ENCODE measurements at places on chromosomes 7 and 10.
A peak's percentile ranks its signal among the peaks of the same experiment; 100 is the strongest.

- peaks cover 11% of the 10 kb centered on the region for H3K36me3 ChIP-seq
- H3K4me1 ChIP-seq = peaks cover 9% of the 10 kb centered on the region
- DNase-seq = no peak
- no peaks in the 10 kb centered on the region for H3K27me3 ChIP-seq
- H3K4me3 ChIP-seq = no peak overlapping the region
- H3K27ac ChIP-seq = no peak overlapping the region
These were observed 5.7 kb downstream of the GNA12 start for GRCh38 chr7:2838451-2838850.

GRCh38 chr10:51217505-51217904 lies 143.2 kb downstream of the PRKG1 start:
- H3K4me3 ChIP-seq = no peak overlapping the region
- H3K27ac ChIP-seq = no peak overlapping the region
- no peak for DNase-seq
- H3K27me3 ChIP-seq = no peaks in the 10 kb centered on the region

GRCh38 chr7:157446322-157446721 lies 109.5 kb downstream of the DNAJB6 start:
- DNase-seq = no peak
- no peak overlapping the region for H3K27ac ChIP-seq
- no peak overlapping the region for H3K4me3 ChIP-seq
- H3K36me3 ChIP-seq = no peaks in the 10 kb centered on the region

- no peaks in the 10 kb centered on the region for H3K4me1 ChIP-seq
- no peaks in the 10 kb centered on the region for H3K36me3 ChIP-seq
- no peak for DNase-seq
- H3K4me3 ChIP-seq = no peak overlapping the region
These were observed 821.6 kb downstream of the DNAJB9 start for GRCh38 chr7:109391240-109391639.

DNA sequence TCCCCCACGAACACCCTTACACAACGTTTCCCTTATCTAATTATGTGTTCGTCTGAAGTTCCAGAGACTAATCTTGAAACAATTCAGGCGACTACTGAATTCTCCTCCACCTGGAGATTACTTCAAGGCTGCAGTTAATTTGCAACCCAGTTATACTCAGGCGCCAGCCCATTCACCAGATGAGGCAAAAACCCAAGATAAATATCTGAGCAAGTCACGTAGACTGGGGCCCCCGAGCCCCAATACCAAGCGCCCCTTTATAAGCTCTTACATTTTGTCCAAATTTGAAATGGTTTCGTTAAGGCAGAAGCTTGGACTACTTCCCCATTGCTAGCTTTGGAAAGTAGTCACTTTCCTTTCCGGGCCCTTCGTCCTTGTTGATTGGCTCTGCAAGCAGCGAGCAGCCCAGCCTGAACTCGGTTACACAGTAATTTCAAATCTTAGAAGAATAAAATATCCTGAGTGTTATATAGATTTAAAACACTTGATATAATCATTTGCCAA lies 1.2 kb downstream of the TPK1 start:
- H3K4me3 ChIP-seq = peak overlapping the region; percentile 92
- peak overlapping the region; percentile 96 for H3K27ac ChIP-seq
- no peaks in the 10 kb centered on the region for H3K27me3 ChIP-seq
- peaks cover 13% of the 10 kb centered on the region for H3K4me1 ChIP-seq
- no peaks in the 10 kb centered on the region for H3K36me3 ChIP-seq

DNA sequence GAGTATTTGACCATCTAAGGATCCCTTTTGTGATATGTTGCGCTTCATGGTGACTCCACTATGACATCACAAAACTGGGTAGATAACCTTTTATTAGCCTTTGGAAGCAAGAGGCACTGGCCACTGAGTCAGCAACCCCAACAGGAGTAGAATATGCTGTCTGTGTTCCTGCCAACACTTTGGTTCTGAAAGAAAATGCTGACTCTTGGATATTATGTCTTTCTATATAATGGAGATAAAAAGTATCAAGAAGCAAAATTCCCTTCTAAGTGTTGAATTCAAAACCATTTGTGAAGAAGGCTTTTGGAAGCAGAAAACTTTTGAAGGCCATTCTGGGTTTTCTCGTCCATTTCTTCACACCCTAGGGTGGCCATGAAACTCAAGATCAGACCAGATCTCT lies 346.2 kb upstream of the LRGUK start:
- H3K27me3 ChIP-seq = no peaks in the 10 kb centered on the region
- H3K27ac ChIP-seq = no peak overlapping the region
- H3K36me3 ChIP-seq = no peaks in the 10 kb centered on the region

- peaks cover 77% of the 10 kb centered on the region for H3K4me1 ChIP-seq
- H3K27ac ChIP-seq = peak overlapping the region; percentile 88
- DNase-seq = no peak
- H3K27me3 ChIP-seq = no peaks in the 10 kb centered on the region
- H3K4me3 ChIP-seq = peak overlapping the region; percentile 10
These were observed 48.1 kb downstream of the SORBS1 start for GRCh38 chr10:95513008-95513589.

- no peaks in the 10 kb centered on the region for H3K36me3 ChIP-seq
- DNase-seq = no peak
- H3K27ac ChIP-seq = peak overlapping the region; percentile 29
- no peak overlapping the region for H3K4me3 ChIP-seq
- no peaks in the 10 kb centered on the region for H3K27me3 ChIP-seq
These were observed 196.3 kb downstream of the JCAD start for GRCh38 chr10:29862923-29863614.

- no peak overlapping the region for H3K27ac ChIP-seq
- H3K36me3 ChIP-seq = no peaks in the 10 kb centered on the region
- H3K4me1 ChIP-seq = no peaks in the 10 kb centered on the region
- no peak overlapping the region for H3K4me3 ChIP-seq
These were observed 195.4 kb upstream of the ADARB2 start for GRCh38 chr10:1932692-1933094.

- DNase-seq = no peak
- H3K4me1 ChIP-seq = peaks cover 24% of the 10 kb centered on the region
- H3K27me3 ChIP-seq = no peaks in the 10 kb centered on the region
- H3K4me3 ChIP-seq = no peak overlapping the region
- H3K27ac ChIP-seq = no peak overlapping the region
These were observed 2.6 kb upstream of the PLXNA4 start for GRCh38 chr7:132578826-132579225.

- no peak for DNase-seq
- no peaks in the 10 kb centered on the region for H3K36me3 ChIP-seq
- H3K27ac ChIP-seq = no peak overlapping the region
- no peaks in the 10 kb centered on the region for H3K4me1 ChIP-seq
These were observed 6.2 kb upstream of the MACC1 start for GRCh38 chr7:20223356-20223755.

DNA sequence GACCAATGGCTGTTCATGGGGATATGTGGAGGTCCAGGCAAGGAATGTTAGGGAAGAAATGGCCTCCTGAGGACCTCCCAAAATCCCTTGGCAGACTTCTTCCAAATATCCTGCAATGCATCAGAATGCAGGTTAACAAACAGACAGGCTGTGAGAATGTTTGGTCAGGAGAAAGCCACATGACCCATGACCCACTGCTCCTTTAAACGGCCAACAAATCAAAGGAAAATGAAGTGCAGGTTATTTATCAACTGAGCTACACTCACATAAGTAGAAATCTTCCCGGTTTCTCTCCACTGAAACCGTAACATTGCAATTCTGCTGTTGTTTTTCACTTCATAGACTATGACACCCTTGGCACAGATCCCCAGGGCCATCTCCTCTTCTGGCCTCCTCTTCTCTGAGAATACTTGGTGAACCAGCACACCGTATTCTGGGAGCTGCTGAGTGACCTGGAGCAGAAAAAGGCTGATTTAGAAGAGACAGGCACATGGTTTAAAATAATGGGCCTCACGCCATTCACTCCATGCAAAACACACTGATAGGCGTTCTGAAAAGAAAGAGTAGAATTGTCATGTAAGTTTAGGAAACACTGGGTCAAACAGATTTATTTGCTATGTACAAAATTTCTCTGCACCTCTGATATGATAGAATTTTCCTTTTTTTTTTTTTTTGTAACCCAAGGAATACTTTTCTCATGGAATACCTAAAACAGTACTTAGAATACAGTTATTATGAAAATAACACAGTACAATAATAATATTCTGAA lies 67.8 kb downstream of the FRMPD2 start:
- H3K36me3 ChIP-seq = no peaks in the 10 kb centered on the region
- H3K4me1 ChIP-seq = no peaks in the 10 kb centered on the region
- no peak overlapping the region for H3K27ac ChIP-seq
- H3K4me3 ChIP-seq = no peak overlapping the region

GRCh38 chr7:45420843-45421495 lies 153.2 kb upstream of the ADCY1 start:
- no peaks in the 10 kb centered on the region for H3K4me1 ChIP-seq
- no peaks in the 10 kb centered on the region for H3K36me3 ChIP-seq
- H3K27me3 ChIP-seq = no peaks in the 10 kb centered on the region
- H3K27ac ChIP-seq = no peak overlapping the region
- no peak for DNase-seq

- no peak for DNase-seq
- H3K4me3 ChIP-seq = no peak overlapping the region
- no peak overlapping the region for H3K27ac ChIP-seq
- no peaks in the 10 kb centered on the region for H3K27me3 ChIP-seq
- H3K36me3 ChIP-seq = no peaks in the 10 kb centered on the region
These were observed 357.8 kb upstream of the STEAP1 start for GRCh38 chr7:89796481-89796880.

- H3K36me3 ChIP-seq = no peaks in the 10 kb centered on the region
- DNase-seq = no peak
- H3K4me3 ChIP-seq = no peak overlapping the region
- no peaks in the 10 kb centered on the region for H3K4me1 ChIP-seq
- no peaks in the 10 kb centered on the region for H3K27me3 ChIP-seq
These were observed 217.8 kb downstream of the TFEC start for GRCh38 chr7:115812794-115813193.

DNA sequence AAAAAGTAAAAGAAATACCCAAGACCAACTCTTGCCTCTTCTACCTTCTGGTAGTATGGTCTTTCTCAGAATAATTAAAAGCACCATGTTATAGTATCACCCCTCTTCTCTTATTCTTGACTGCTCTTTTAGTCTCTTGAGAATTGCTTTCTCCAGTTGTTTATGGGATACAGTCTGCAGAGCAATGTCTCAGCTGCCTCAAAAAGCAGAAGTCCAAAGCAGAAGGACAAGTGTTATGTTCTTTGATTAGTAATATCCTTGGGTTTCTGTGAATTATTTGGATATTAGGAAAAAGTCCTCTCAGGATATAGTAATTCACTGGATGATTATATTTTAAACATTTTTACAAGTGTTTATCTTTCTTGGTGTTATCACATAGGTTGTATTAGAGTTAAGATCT lies 7.4 kb downstream of the TAS2R41 start:
- no peaks in the 10 kb centered on the region for H3K36me3 ChIP-seq
- no peak overlapping the region for H3K4me3 ChIP-seq
- H3K4me1 ChIP-seq = no peaks in the 10 kb centered on the region
- no peaks in the 10 kb centered on the region for H3K27me3 ChIP-seq
- DNase-seq = no peak
- H3K27ac ChIP-seq = no peak overlapping the region
